ENCODE measurements at places on chromosomes 13 and 19.

- DNase-seq, result peak; percentile 68
Observed at GRCh38 chr13:39676315-39676876, 20.9 kb downstream of the COG6 start.

- peak; percentile 49 for DNase-seq
Observed at GRCh38 chr13:107124129-107124718, 556.3 kb upstream of the ARGLU1 start.

DNA sequence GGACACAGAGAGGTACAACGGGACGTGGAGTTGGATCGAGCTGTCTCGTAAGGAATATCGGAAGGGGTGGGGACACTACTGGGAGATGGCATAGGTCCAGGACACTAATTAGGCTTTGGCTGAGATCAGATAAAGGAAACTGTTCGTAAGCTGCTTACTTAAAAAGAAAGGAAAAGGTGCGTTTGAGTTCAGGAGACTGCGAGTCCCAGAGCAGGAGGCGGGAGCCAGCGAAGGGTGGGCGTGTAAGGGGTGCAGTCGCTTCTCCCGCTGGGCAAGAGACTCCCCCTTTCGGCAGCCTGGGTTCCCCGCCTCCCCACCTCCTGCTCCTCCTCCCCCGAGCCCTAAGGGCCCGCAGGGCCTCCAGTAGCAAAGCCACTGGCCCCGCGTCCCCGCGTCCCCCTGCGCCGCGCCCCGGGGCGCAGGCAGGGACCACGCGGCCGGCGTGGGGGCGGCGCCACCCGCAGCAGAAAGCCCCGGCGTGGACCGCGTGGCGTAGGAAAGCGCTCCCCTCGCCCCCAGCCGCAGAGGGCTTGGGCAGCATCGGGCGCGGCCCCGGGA, 547 bp downstream of the ABCC4 start:
- DNase-seq, result peak; percentile 46

- DNase-seq, result no peak
Observed at GRCh38 chr19:10744253-10744798, 26.4 kb downstream of the DNM2 start.

DNA sequence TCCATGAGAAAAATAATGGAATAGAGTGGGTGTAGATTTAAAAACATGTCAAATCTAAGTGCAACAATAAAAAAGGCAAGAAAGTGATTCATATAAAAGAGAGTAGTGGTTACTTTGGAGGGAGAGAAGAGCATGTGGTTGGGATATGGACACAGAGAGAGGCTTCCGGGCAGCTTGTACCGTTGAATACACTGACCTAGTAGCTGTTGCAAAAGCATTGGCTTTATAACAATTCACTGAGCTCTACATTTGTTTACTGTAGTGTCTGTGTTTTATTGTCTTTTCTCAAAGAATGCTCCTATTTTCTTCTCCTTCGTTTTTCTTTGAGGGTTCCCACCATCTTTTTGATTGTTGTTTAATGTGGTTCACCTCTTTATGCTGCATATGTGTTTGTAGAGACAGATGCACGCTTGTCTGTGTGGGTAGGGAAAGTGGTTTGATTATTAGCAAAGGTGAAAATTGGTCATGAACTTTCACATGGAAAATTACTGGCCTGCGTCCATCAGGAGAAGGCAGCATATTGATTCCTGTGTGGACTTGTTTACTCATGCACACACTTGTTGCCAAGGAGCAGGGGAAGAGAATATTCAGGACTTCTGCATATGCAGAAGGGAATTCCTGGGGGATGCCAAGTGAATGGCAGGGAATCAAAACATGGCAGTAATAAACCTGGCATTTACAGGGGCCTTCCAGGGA, 29.9 kb upstream of the IRS2 start:
- no peak for DNase-seq

- peak; percentile 72 for DNase-seq
Observed at GRCh38 chr13:96958286-96958891, 35.9 kb downstream of the OXGR1 start.

GRCh38 chr13:84670245-84670644, 788.0 kb upstream of the SLITRK1 start:
- DNase-seq, result no peak

DNA sequence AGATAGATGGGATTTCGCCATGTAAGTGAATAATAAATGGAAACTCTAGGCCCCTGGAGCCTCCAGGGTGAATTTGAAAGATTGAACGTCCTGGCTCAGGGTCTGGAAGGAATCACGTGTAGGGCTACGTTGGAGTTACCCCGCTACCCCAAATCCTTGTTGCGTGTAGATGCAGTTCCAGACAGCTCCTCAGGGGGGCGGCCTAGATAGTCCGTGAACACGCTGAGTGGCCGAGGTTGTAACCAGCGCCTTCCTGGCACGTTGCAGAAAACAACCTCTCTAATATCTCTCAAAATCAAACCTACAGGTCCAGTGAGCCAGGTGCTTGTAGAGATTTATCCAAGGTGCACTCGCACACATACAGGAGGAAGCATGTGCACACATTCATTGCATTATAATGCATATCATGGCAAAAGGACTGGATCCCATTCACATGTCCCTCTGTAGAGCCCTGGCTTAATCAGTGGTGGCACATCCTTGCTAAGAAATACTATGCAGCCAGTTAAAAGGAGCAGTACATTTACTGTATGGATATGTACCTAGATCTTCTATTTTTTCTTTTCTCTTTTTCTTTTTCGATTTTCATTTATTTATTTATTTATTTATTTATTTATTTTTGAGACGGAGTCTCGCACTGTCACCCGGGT, 2.5 kb upstream of the KEAP1 start:
- DNase-seq, result peak; percentile 77

DNA sequence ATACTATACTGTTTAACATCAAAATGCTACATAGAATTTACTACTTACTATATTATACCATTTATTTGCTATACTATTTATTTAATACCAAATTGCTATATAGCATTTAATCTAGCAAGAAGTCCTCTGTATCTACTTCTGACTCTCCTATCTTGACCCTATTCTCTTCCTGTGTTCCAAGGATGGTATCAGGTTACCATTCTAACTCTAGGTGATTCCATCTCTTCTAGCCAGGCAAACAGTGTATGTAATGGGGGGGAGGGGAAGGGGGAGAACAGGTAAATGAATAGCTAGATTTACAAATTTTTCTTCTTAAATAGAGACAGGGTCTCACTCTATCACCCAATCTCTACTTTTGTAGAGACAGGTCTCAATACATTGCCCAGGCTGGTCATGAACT, 200.3 kb downstream of the DIAPH3 start:
- no peak for DNase-seq

DNA sequence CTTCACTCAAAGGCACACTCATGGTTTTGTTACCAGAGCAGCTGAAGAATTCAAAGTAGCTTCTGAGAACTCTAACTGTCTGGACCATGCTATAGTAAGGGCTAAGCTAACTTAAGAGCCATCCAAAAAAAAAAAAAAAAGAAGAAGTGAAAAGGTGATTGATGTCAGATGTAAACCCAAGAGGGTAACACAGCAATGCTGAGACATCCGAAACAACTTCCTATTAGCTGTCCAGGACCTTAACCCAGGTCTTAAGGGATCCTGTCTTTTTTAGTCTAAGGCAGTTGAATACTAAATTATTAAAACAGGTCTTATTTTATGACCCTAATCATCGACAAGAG, 11.2 kb upstream of the RAB20 start:
- no peak for DNase-seq

DNA sequence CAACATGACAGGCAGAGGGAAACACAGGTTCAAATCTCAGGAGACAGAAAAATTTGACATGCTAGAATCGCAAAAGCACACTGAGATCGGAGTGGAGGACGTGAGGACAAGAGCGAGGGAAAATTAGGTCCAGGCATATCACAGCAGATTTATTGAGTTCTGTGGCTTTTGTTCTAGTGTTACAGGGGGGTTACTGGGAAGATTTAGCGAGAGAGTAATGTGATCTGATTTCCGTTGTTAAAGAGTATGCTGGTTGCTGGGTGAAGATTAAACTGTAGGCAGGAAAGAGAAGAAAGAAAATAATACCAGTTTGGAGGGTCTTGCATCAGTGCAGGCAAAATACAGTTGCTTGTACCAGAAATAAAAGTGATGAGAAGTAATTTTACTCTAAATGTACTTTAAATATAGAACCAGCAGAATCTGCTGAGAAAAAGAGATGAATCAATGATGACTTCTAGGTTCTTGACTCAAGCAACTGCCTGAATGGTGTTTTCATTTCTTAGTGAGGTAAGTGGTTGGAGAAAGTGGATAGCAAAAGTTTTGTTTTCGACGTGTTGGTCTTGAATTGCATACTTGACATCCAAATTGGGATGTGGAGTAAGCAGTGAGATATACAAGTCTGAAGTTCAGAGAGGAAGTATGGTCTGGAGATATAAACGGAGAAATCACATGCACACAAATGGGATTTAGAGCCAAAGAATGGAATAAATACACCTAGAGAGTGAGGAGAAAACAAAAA, 35.7 kb downstream of the UFM1 start:
- no peak for DNase-seq

DNA sequence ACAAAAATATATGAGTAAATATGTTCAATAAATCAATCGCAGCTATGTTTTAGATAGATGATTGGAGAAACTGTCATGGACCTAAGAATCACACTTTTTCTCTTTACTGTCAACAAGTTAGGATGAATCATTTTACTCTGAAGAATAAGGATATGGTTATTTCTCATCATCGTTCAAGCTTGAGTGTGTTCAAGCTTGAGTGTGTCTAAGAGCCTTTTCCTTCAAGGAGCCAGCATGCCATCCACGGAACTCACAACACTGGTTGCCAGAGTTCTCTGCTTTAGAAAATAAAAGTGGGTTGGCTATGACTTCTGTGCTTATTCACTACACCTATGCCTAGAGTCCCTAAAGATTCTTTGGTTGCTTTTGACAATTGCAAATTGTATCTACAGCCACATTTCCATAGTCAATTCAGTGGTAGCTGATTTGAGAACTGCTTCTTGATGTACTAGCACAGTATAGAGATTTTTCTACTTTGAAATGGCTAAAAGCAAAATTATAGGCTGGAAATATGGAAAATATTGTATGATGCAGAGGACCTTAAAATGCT, 58.1 kb upstream of the SCEL start:
- DNase-seq, result no peak

GRCh38 chr13:71021825-71022422, 845.1 kb downstream of the DACH1 start:
- no peak for DNase-seq

DNA sequence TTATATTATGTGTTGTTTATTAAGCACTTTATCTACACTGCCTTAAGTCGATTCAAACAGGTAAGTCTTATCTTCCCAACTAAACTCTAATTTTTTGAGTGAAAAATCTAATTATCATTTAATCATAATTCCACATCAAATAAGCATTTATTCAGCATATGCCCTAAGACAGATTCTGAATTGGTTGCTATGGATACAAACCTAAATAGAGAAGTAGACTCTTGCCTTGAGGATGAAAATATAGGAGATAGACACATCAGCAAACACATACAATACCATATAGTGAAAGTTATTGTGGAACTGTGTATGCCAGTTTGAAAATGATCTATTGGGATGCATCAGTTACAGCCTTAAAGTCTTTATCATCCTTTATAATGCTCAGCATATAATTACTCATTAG, 1679.9 kb downstream of the SLITRK1 start:
- no peak for DNase-seq
